Left renal cortex interstitium (tissue), 4 donors: ENCODE measurements at places on chromosomes 3 and 15. TPM values are rescaled to one million over a fixed set of nuclear protein-coding genes. Genes with fewer than 3 reads are reported as not detected.

ZNF197 gene
- polyA plus RNA-seq: 31.3 TPM

GRCh38 chr3:27758083-27758482 lies 36.0 kb upstream of the EOMES start:
- no peak for DNase-seq

- no peak for DNase-seq
These were observed 16.2 kb upstream of the HERC1 start for GRCh38 chr15:63849906-63850305.

GRCh38 chr15:31782016-31782783 lies 248.1 kb upstream of the CHRNA7 start:
- DNase-seq: no peak

GRCh38 chr15:90463381-90463780 lies 66.3 kb upstream of the CRTC3 start:
- no peak for DNase-seq
